Astrocyte (in vitro differentiated cells and primary cell): ENCODE measurements at places on chromosomes 3 and 15. TPM values are rescaled to one million over a fixed set of nuclear protein-coding genes. Genes with fewer than 3 reads are reported as not detected.

The CCR8 gene
- not detected in 2 replicates for total RNA-seq

The ABCC5 gene
- total RNA-seq = 52.0 and 52.2 TPM in 2 replicates

The SI gene
- not detected in 2 replicates for total RNA-seq

The COL7A1 gene
- 25.8 and 28.7 TPM in 2 replicates for total RNA-seq

The LRRIQ4 gene
- not detected in 2 replicates for total RNA-seq

The C3orf49 gene
- total RNA-seq = not detected in 2 replicates

The FAM107A gene
- total RNA-seq = not detected in 2 replicates

The CFAP100 gene
- total RNA-seq = not detected in 2 replicates

DNA sequence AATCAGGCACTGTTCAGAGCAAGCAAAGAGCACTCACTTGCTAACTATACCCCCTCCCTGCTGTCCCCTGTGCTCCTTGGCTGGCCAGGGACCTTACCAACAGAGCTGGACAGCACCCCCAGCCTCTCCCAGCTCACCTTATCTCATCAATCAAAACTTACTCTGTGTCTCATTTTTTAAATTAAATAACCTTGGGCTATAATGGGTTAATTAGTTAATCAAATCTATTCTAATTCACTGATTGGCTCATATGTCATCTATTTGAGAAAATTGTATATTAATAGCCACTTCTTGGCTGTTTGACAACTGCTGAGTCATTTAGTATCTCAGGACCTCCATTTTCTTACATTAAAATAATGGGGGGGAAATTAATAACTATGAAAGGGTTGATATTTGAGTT lies 22.9 kb downstream of the IL5RA start:
- no peaks in the 10 kb centered on the region for H3K36me3 ChIP-seq
- no peak overlapping the region for H3K27ac ChIP-seq
- H3K4me3 ChIP-seq = no peak overlapping the region
- H3K4me1 ChIP-seq = no peaks in the 10 kb centered on the region
- H3K27me3 ChIP-seq = no peaks in the 10 kb centered on the region

GRCh38 chr3:112128843-112129727 lies 4.0 kb downstream of the GCSAM start:
- DNase-seq = peak; percentile 4
- H3K27ac ChIP-seq = no peak overlapping the region
- H3K4me3 ChIP-seq = no peak overlapping the region
- no peaks in the 10 kb centered on the region for H3K4me1 ChIP-seq
- no peaks in the 10 kb centered on the region for H3K36me3 ChIP-seq
- no peaks in the 10 kb centered on the region for H3K27me3 ChIP-seq

DNA sequence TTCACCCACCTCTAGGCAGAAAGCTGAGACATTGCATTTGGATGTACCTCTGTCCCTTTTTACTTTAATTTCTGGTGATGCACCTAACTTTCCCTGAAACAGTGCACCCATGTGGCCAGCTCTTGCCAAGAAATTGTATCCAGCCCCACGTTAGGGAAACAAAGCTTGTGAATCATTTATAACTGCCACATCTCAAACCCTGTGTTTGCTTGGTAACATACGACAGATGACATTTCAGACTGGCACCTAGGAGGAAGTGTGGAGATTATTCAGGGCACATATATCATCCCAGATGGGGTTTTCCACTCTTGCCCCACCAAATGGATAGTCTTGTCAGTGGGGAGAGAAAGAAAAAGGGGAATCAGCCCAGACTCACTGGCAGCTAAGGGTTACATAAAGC lies 2.1 kb downstream of the CYB561D2 start:
- peak overlapping the region; percentile 4 for H3K27ac ChIP-seq
- H3K4me3 ChIP-seq = no peak overlapping the region
- H3K27me3 ChIP-seq = no peaks in the 10 kb centered on the region
- DNase-seq = no peak

GRCh38 chr3:181839916-181840297 lies 128.2 kb downstream of the SOX2 start:
- H3K27me3 ChIP-seq = no peaks in the 10 kb centered on the region
- no peak overlapping the region for H3K4me3 ChIP-seq
- no peaks in the 10 kb centered on the region for H3K36me3 ChIP-seq
- H3K4me1 ChIP-seq = no peaks in the 10 kb centered on the region
- no peak overlapping the region for H3K27ac ChIP-seq
- peak; percentile 16 for DNase-seq

DNA sequence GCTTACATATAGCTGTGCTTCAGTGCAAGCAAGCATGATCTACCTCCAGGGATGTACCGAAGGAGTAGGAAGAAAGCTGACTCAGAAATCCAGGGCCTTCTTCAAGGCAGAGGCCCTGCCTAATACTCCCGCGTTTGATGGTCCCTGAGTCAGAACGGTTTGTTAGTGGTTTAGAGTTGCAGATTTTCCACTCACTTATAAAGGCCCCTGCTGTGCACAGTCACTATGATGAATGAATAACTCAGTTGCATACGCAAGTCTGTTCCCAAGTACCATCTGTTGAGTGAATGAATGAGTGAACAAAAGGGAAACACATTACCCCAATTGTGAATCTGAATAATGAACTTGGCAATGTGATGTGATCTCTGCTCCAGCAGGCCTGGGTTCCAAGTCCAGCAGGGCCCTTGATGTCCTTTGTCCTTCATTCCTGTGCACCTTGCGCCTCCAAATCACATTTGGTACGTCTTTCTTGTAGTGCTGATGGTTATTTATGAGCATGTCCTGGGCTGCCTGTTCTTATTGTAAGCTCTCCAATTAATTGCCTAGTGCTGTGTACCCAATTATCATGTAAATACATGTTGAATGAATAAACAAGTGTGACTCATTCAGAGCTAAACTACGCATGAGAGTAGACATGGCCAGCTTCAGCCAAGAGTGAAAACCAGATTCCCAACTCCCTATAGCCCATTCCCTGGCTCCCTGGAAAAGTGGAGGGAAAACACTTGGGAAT lies 85.3 kb upstream of the LIMD1 start:
- H3K36me3 ChIP-seq = no peaks in the 10 kb centered on the region
- H3K27ac ChIP-seq = peak overlapping the region; percentile 93
- DNase-seq = peak; percentile 99
- no peaks in the 10 kb centered on the region for H3K27me3 ChIP-seq

DNA sequence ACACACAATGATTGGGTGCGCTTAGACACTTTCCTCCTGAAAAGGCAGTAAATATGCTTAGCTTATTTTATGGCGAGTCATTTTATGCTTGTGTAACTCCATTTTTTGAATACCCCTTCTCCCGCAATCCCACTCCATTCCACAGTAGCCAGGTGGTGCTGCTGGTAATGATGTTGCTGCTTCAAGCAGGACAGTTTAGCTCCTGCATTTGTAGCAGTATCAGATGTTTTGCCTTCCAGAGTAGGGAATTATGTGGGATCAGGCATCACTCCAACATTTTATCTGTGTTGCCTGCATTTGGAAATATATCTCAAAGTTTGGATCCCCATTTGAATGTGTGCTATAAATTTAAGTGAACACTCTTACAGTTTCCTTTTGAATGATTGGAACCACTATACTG lies 302.1 kb upstream of the SGO1 start:
- peak; percentile 29 for DNase-seq
- no peaks in the 10 kb centered on the region for H3K27me3 ChIP-seq
- H3K4me1 ChIP-seq = no peaks in the 10 kb centered on the region

DNA sequence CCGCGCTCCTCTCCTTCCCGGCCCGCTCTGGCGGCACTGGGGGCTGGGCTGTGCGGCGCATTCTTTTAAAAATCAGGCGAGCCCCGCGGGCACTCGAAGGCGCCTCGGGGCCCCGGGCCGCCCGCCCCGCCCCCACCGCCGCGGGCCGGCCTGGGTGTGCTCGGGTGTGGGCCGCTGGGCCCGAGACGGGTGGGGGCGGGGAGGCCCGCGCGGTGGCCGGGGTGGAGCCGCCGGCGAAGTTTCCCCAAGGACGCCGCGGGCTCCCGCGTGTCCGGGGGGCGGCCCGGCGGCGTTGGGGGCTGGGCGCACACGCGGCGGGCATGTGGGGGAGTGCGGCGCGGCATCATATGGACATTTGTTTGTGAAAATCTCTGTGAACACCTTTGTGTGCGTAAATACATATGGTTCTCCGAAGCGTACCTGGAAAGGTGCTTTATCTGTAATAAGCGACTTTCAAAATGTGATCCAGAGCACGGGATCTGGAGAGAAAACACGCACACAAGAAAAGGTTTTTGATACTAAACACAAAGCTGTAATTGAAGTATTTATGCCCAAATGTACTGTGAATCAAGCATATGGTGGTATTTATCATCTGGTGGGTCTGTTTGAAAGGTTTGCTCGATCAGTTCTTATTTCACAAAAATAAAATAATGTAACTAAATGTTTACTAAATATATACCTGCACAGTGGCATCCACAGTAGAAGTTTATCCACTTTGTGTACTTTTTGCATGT lies 612 bp upstream of the TBL1XR1 start:
- H3K27me3 ChIP-seq = no peaks in the 10 kb centered on the region
- H3K27ac ChIP-seq = peak overlapping the region; percentile 79
- H3K4me3 ChIP-seq = peak overlapping the region; percentile 61
- H3K36me3 ChIP-seq = no peaks in the 10 kb centered on the region

DNA sequence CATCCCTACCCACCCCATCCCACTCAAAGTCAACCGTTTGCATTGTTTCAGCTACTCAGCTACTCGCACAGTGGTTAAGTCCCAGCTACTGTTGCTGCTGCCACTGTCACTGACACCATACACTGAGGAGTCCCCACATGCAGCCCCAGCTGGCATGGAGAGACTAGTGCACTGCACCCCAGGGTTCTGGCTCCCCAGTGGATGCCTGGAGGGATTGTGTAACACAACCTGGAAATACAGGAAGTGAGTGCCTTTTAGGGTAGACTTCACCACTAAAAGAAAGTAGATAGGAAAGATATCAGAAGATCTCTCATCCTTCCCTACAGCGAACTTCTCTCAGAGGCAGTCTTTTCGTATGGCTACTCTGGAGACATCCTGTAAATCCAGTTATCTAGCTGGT lies 169.2 kb upstream of the STRIT1 start:
- H3K27ac ChIP-seq = no peak overlapping the region
- no peak overlapping the region for H3K4me3 ChIP-seq
- no peaks in the 10 kb centered on the region for H3K36me3 ChIP-seq
- no peaks in the 10 kb centered on the region for H3K4me1 ChIP-seq
- H3K27me3 ChIP-seq = no peaks in the 10 kb centered on the region

DNA sequence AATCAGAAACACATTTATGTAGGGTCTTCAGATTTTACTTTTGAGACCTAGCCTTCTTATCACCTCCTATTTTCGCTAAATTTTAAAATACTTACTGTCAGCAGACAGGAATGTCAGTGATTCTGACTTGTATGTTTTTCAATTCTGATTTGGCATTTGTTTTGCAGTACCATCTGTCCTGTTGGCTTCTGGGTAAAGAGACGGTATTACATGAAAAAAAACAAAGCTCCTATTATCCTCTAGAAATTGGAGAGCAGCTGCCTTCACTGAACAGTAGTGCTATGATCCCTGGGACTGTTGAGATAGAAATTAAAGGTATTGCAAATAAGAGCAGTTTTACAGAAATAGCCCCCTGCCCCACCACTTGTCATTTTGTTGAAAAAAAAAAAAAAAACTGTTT lies 8.4 kb downstream of the ARMC8 start:
- H3K4me1 ChIP-seq = no peaks in the 10 kb centered on the region
- H3K36me3 ChIP-seq = peaks cover 2% of the 10 kb centered on the region
- no peaks in the 10 kb centered on the region for H3K27me3 ChIP-seq
- H3K27ac ChIP-seq = no peak overlapping the region
- no peak for DNase-seq
- H3K4me3 ChIP-seq = no peak overlapping the region

DNA sequence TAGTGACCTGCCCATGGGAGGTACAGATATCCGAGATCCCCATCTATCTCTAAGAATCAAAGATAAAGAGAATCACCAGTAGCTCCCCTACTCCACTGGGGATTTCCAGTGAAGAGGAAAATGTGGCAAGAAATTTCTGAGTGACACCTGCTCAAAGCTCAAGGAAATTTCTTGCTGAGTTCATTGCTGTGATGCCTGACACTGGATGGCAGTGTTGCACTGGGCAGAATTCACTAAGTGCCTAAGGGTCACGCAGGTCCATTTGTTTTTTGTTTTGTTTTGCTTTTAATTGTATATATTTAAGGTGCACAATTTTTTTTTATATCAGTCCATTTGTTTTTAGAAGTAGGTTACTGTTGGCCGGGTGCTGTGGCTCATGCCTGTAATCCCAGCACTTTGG lies 109.5 kb upstream of the KCNAB1 start:
- H3K4me3 ChIP-seq = no peak overlapping the region
- H3K4me1 ChIP-seq = no peaks in the 10 kb centered on the region
- H3K27ac ChIP-seq = no peak overlapping the region

- H3K27ac ChIP-seq = no peak overlapping the region
- no peaks in the 10 kb centered on the region for H3K4me1 ChIP-seq
- H3K27me3 ChIP-seq = no peaks in the 10 kb centered on the region
These were observed 11.2 kb downstream of the CD200R1 start for GRCh38 chr3:112963683-112964082.

- no peak overlapping the region for H3K27ac ChIP-seq
- no peaks in the 10 kb centered on the region for H3K36me3 ChIP-seq
- DNase-seq = no peak
These were observed 81.4 kb upstream of the LMOD3 start for GRCh38 chr3:69203631-69204314.

GRCh38 chr15:52532427-52532826 lies 3.7 kb upstream of the MYO5A start:
- H3K4me3 ChIP-seq = no peak overlapping the region
- no peaks in the 10 kb centered on the region for H3K36me3 ChIP-seq
- DNase-seq = no peak
- H3K4me1 ChIP-seq = peaks cover 14% of the 10 kb centered on the region

GRCh38 chr15:43552986-43553385 lies 35.6 kb downstream of the MAP1A start:
- H3K27me3 ChIP-seq = no peaks in the 10 kb centered on the region
- H3K4me3 ChIP-seq = no peak overlapping the region
- no peaks in the 10 kb centered on the region for H3K4me1 ChIP-seq

DNA sequence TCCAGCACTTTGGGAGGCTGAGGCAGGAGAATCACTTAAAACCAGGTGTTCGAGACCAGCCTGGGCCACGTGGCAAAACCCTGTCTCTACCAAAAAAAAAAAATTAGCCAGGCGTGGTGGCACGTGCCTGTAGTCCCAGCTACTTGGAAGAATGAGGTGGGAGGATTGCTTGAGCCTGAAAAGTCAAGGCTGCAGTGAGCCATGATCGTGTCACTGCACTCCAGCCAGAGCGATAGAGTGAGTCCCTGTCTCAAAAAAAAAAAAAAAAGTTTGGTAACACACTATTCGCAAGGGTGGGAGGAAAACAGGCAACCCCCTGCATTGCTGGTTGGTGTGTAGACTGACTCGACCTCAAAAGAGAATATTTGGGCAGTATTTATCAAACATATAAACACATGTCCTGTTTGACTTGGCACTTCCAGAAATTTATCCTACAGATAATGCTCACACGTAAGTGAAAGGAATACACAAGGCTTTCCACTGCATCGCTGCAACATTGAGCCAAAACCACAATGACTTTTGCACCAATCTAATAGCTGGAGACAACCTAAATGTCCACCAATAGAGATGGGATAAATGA lies 3.1 kb upstream of the ANPEP start:
- no peak overlapping the region for H3K27ac ChIP-seq
- no peak overlapping the region for H3K4me3 ChIP-seq
- peak; percentile 48 for DNase-seq
- H3K27me3 ChIP-seq = no peaks in the 10 kb centered on the region
- H3K4me1 ChIP-seq = peaks cover 39% of the 10 kb centered on the region
